ENCODE measurements at places on chromosomes 4 and X.

DNA sequence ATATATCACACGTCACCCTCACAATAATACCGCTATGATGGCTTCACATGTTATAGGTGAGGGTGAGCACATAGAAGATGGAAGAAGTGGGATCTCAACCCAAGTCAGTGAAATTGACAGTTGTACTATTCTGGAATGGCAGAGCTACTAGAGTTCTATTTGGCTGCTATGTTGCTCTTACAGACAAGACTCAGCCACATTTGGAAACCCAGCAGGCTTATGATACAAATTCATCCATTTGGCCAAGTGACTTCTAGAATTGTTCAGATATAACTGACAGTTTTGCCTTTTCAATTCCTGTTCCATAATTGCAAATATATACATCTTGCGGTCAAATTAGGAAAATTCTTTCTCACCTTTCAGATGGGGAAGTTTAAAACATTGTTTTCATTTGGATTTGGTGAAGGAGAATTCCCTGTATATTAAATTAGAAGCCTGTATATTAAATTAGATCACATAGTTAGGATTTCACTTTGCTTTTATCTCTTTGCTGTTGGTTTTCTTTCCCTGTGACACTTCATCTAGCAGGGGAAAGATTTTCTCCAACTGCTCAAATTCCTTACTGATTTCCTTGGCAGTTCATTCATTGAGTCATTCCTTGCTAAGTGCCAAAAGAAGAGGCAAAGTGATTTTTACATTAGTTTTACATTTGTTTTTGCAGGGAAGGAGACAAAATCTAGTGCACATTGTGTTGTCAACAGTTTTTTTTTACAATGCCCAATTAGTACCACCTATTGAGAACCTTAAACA lies 120.6 kb upstream of the TBC1D9 start:
- DNase-seq, result no peak

GRCh38 chr4:169058312-169058711 lies 48.3 kb upstream of the CBR4 start:
- no peak for DNase-seq

- DNase-seq, result peak; percentile 22
Observed at GRCh38 chr4:74934016-74934831, 1.3 kb downstream of the PARM1 start.

DNA sequence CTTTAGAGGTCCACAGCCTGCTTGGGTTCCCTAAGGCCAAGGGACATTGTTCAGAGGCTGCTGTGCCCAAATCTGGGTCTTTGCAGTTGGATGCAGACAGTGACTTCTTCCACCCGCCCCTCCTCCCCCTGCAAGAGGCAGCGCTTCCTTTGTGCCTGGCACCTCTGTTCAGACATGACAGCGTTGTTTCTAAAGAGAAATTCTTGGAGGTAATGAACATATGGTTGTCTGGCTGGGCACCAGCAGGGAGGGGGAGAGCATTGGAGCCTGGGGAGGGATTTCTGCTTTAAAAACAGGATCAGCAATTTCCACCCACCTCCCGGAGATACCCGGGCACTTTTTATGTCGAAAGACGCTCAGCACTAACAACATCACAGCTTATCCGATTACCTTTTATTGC lies 51.5 kb downstream of the PSAPL1 start:
- no peak for DNase-seq

GRCh38 chr4:168585168-168586091 lies 88.6 kb downstream of the PALLD start:
- peak; percentile 89 for DNase-seq

- no peak for DNase-seq
Observed at GRCh38 chr4:111778543-111778942, 366.7 kb upstream of the FAM241A start.

GRCh38 chr4:32748061-32748460 lies 2027.9 kb downstream of the PCDH7 start:
- no peak for DNase-seq

DNA sequence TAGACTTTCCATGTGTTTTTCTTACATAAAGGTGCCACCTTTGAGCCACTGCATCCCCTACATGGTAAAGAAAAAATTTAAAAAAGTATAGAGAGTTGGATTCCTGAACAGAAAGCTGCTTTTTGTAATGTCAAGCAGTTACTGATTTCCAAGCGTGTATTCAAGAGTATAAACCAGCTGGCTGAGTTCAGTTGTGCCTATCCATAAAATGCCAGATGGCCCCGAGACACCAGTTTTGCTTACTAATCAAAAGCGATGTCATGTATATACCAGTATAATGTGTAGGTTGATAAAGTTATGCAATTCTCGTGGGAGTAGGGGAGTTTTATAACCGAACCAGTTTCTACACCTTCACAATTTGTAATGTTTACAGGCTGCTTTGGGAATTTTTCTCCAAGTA lies 26.2 kb upstream of the PNPLA4 start:
- no peak for DNase-seq

GRCh38 chrX:86002076-86002896 lies 45.1 kb downstream of the CHM start:
- no peak for DNase-seq

Measured in uterus (tissue), 4 donors.